ENCODE measurements at places on chromosomes 3 and 15.

DNA sequence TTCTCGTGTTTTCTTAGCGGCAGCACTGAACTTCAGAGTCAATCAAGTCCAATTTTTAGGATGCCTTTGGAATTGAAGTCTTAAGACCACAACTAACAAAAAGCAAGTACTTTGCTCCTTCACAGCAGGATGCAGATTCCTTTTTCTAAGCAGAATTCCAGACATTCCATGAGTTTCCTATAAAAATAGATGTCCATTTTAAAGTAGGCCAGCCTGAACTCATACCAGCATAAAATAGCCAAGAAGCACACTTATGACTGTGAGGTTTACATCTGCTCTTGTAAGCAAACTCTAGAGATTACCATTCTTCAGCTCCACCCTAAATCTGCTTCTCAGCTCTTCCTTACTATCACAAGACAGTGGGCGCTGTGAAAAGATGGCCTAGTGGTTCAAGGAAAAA is 85.8 kb downstream of the THBS1 start:
- DNase-seq, result no peak

DNA sequence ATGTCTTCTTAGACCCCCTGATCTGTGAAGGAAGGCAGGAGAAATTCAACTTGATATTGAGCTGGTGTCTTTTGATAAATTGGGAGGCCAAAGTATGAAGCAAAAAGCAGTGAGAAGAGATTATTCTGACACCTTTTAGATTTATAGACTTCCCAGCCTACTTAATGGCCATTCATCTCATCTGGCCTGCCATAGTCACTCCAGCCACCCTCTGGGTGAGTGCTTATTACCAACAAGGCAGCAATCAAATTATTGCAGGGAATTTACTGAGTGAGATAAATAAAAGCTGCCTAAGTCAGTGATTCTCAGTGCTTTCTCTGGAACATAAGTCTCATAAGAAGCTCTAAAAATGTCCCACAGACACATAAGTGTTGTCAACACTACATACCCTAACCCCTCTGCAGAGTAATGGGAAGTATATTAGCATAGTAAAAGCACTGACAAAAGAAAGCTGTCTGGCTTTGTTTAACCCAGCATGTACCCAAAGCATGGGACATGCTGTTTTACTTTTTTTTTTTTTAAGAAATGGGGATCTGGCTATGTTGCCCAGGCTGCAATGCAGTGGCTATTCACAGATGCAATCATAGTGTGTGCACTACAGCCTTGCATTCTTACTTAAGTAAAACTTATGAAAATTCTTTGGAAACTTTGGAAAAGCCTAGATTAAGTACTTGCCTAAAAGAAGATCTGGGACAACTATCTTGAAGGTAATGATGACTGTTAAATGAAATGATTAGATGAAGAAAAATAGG is 725.3 kb downstream of the TUSC7 start:
- no peak for DNase-seq

- DNase-seq, result no peak
Measured at GRCh38 chr3:52836986-52837385, 2.2 kb upstream of the MUSTN1 start.

- no peak for DNase-seq
Measured at GRCh38 chr3:185251272-185251671, 2.6 kb downstream of the EHHADH start.

DNA sequence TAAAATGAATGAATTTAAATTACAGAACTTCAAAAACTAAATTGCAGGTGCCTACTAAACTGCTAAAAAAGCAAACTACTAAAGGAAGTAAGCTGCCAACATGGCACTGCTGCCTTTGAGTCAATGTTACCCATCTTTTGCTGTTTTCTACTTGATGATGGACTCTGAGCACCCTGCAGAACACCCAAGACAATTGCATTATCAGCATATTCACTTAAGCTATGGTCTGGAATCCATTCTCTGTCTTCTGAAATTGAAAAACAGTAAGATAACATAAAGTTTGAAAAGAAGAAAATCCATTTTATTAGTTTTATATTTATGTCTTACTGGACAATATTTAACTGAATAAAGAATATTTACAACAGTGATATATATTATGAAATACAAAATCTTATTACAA is 91.4 kb downstream of the ZBBX start:
- no peak for DNase-seq

GRCh38 chr3:5606884-5607472 is 419.5 kb downstream of the EDEM1 start:
- DNase-seq, result no peak

GRCh38 chr3:53823026-53823955 is 22.9 kb downstream of the CHDH start:
- DNase-seq, result no peak

GRCh38 chr3:50574444-50574831 is 5.1 kb downstream of the HEMK1 start:
- DNase-seq, result no peak

DNA sequence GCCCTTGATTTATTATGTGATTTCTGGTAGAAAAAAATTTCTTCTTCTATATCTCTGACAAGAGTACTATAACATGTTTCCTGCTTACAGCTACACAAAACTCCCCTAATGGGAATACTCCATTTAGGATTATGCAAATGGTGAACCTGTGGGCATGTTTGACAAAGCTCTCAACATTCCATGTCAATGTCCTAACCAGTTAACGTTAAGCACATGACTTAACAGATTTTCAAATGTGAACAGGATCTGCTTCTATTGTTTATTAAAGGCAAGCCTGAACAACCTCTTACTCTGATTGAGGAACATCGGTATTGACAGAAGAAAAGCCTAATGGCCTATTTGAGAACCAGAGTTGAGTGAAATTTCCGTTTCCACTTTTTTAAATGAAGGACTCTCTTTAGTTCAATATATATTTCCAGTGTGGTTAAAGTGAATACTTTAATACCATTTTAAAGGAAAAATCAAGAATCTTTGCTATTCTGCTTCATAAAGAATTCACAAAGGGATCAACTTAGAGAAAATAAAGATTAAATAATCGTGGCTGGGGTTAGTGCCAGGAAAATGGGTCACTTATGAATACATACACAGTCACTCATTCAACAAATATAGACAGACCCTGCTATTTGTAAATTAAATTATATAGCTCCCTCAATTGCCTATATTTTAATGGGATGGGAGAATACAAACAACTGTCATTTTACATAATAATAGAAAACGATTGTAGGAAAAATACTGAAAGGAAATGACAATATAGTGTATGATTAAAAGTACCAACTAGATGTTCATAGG is 300.3 kb upstream of the CBLB start:
- peak; percentile 1 for DNase-seq

- DNase-seq, result no peak
Measured at GRCh38 chr3:107662124-107662507, 139.4 kb downstream of the BBX start.

DNA sequence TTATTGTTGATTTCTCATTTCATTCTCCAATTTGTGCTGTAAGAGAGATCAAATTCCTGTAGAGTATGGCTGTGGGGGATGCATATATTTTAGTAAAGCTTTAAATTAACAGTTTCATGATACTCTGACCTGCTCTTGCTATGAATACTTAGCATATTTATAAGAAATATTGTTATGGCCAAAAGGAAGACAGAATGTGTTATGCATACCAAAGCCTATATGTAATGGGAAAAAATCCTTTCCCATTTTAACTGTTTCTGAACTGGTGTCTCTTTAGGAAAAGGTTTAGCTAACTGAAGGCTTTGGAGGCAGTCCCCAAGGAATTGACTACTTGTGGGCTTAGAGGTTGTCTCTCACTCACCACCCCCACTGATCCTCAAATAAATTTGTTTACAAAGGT is 59.2 kb downstream of the CADPS start:
- DNase-seq, result no peak

DNA sequence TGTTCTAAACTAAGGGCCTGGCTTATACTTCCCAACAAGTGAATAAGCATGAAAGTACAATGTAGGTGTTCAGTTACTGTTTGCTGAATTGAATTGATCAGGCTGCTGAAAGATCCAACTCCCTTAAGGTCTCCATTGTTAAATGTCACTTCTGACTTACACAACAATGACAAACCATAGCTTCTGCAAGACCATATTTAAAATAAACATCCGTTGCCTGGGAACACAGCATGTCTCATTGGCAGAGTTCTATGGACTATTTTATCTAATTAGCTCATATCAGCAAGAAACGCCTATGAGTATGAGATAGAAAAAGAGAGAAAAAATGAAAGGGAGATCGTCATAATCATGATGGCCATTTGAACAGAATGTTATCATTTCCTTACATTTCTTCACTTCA is 605.4 kb downstream of the FGF12 start:
- no peak for DNase-seq

- DNase-seq, result no peak
Measured at GRCh38 chr3:172097585-172097984, 58.2 kb downstream of the FNDC3B start.

DNA sequence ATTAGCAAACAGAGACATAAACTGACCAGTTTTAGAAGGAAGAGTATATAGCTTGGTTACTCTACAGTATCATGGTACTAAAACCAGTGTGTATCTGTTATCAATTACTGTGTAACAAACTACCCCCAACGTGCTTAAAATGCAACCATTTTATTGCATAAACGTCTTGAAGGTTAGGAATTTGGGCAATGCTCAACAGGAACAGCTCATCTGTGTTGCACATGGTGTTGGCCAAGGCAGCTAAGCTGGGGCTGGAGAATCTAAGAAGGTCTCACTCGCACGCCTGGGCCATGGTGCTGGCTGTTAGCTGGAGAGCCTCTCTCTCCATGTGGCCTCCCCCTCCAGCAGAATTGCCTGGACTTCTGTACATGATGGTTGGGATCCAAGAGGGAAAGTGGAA is 81.2 kb upstream of the THBS1 start:
- no peak for DNase-seq

DNA sequence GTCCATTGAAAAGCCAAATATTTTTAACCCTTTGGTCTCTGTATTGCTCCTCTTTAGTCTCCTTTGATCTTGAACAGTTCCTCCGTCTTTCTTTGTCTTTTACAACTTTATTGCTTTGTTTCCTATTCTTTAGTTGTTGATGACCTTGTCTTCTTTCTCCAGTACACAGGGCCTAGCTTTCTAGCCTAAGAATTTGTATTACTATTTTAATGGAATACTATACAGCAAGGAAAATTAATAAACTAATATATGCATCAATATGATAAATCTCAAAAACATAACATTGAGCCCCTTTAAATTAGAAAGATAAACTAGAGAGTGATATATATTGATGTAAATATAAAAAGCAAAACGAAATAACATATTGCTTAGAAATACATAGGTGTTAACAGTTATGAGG is 88.7 kb downstream of the NR1D2 start:
- no peak for DNase-seq

- no peak for DNase-seq
Measured at GRCh38 chr15:65583701-65584100, 27.2 kb downstream of the INTS14 start.

DNA sequence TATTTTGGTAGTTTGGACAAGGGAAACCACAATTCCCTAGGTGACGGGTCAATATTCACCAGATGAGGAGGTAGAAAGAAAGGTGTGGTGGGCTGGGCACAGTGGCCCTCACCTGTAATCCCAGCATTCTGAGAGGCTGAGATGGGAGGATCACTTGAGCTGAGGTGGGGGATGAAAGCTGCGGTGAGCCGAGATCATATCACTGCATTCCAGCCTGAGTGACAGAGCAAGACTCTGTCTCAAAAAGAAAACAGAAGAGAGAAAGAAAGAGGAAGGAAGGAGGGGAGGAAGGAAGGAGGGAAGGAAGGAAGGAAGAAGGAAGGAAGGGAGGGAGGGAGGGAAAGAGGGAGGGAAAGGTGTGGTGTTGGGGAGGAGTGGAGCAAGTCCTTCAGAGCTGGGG is 56.1 kb upstream of the RNF7 start:
- DNase-seq, result no peak

- DNase-seq, result no peak
Measured at GRCh38 chr15:31179693-31180092, 78.2 kb upstream of the TRPM1 start.

GRCh38 chr3:185823078-185824044 is 1.5 kb downstream of the IGF2BP2 start:
- DNase-seq, result peak; percentile 1

DNA sequence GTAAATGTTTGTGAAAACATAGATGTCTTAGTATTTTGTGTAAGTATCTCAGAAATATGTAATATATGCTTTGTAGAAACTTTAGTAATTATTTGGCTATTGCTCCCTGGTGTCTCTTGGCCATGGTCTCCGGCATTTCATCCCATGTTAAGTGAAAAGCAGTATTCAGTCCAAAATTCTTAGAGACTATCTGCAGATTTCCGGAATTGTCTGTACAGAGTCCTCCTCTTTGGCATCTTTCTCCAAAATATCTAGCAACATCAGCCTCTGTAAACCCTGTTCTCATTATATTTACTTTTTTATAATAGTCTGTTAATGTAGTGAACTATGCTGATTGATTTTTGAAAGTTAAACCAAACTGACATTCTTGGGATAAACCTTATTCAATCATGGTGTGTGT is 352.7 kb downstream of the ARPP21 start:
- no peak for DNase-seq

DNA sequence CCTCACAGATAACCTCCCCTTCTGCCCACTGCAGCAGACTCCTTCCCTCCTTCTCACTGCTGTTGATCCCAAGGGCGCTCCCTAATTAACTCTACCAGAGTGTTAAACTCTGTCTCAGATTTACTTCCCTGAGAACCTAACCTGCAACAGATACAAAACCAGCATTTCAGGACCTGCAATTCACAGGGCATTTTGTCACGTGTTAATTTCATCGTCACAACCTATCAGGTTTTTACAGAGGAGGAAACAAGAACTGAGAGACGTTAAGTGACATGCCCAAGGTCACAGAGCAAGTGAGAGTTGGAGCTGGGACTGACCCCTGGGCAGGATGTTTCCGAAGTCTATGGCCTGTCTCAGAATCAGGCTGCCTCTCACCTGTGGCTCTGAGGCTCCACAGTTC is 223.9 kb downstream of the UACA start:
- DNase-seq, result no peak

DNA sequence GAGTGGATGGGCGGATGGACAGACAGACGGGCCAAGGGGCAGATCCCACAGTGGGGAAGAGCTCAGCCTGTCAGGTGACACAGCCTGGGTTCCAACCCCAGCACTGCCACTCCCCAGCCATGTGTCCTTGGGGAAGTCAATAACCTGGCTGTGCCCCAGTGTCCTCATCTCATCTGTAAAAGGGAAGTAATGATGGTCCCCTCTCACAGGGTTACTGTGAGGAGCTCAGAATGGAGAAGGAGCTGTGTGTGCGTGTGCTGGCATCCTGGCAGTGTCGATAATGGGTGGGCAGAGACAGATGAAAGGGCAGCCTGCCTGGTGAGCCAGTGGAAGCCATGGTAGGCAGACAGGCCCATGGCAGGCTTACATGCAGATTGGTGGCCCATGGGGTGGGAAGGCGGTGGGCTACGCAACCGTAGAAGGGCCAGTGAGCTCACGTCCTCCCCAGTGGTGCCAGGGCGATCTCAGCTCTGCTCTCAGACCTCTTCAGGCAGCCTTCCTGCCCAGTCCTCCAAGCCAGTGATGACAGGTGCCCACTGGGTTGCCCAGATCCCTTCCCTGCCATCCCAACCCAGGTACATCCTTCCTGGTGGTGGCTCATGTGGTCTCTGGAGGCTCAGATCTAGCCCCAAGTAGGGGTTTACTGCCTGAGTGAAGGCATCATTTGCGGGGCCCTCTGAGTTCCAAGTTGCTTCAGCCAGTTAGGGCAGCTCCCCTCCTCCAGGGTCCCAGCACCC is 2.3 kb upstream of the DNAJB8 start:
- DNase-seq, result no peak

Data from NCI-H510A (cell line).